ENCODE measurements at places on chromosomes 13 and 19. TPM values are rescaled to one million over a fixed set of nuclear protein-coding genes. Genes with fewer than 3 reads are reported as not detected.

DNA sequence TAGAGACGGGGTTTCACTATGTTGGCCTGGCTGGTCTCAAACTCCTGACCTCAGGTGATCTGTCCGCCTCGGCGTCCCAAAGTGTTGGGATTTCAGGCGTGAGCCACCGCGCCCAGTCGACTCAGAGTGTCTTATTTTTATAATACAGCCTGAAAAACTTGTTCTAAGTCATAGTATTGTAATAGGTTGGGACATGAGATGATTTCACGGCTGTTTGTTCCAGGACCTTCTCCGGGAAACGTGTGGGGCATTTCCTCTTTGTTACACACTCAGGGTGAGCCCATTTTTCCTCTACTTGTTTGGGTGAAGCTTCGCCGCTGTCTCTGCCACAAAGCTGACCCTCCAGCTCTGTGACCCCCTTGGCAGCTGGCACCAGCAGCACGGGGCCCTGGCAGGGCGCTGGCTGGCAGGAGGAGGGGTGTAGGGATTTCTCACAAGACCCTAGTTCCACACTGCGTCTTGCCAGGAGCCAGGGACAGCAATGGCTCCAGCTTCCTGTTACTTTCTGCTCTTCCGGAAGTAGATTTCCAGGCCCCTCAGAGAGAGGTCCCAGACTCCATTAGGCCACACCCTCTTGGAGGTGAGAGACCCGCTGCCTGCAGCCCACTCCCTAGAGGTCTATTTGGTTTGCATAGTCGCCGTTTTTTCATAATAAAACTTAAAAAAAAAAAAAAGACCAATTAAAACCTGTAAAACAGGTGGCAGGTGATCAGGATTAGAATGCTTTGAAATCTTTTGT is 15.6 kb downstream of the FGF21 start:
- DNase-seq: no peak

DNA sequence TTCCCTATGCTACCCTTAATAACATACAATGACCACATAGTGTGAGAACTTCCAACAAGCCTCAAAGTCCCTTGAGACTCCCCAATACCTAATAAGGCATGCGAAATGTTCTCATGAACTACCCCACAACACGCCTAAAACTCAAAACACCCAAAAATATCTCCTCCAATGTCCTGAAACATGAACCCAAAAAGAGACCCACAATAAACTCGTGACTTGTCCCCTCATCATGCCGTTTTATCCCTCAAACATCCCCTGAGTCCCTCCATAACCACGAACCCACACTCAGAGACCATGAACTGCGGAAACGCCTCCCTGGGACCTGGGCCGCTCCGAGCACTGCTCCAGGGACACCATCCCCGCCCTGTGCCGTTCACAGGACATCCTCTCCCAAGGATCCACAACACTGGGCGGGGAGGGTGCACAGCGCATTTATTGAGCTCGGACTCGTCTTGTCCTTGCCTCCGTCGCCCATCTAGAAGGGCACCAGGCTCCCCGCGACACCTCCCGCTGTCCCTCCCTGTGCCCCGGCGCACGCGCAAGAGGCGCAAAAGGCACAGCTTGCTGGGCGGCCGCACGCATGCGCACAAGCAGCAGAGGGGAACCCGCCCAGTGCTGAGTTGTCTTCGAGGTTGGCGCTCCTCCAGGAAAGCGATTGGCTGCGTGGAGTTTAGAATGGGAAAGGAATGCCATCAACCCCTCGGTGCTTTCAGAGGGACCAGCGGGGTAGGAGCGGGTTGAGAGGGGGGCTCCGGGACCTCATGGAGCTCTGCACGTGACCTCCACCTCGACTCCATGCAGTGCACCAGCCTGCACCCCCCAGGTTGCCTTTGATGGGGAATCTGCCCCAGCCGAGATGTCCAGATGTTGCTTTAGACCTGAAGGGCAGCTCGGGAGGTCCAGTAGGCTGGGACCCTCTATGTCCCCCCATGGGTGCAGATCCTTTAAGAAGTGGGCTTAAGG is 8.8 kb downstream of the FXYD3 start:
- peak; percentile 77 for DNase-seq

GRCh38 chr19:45761714-45762113 is 7.3 kb downstream of the SIX5 start:
- no peak for DNase-seq

DNA sequence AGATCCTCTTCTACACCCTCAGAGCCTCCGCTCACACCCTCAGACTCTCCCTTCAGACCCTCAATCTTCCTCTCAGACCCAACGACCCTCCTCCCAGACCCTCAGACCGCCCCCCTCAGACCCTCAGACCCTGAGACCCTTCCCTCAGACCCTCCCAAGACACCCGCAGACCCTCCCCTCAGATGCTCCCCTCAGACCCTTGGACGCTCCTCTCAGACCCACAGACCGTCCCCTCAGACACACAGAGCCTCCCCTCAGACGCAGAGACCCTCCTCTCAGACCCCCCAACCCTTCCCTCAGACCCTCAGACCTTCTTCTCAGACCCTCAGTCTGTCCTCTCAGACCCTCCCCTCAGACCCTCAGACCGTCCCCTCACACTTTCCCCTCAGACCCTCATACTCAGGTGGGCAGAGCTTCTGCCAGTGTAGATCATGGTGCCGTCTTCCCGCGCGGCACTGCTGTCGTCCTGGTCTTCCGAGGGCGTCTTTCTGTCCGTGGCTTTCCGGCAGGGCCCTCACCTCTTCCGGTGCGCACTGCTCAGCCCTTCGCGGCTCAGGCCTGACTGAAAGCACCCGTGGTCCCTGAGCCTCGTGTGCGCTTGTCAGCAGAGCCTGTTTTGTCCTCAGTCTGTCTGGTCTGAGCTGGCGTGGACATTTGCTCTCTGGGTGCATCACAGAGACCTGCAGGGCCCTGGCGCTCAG is 18.9 kb upstream of the TFDP1 start:
- no peak for DNase-seq

GRCh38 chr13:95289020-95289444 is 12.2 kb downstream of the ABCC4 start:
- DNase-seq: peak; percentile 73

GRCh38 chr19:33098055-33098534 is 17.1 kb downstream of the GPATCH1 start:
- DNase-seq: peak; percentile 95

CPAMD8 gene
- 1.6 TPM for total RNA-seq

ZNF320 gene
- total RNA-seq: 38.1 TPM

LSR gene
- total RNA-seq: 42.8 TPM
